Activated gamma-delta T cell treated with Interleukin-2 at 50 U/mL for 16 hours (primary cell): ENCODE measurements at places on chromosomes 2 and 18.

- DNase-seq = no peak
Measured at GRCh38 chr2:62178741-62179271, 17.1 kb upstream of the B3GNT2 start.

- no peak for DNase-seq
Measured at GRCh38 chr2:235669983-235670962, 176.4 kb downstream of the AGAP1 start.

- DNase-seq = peak; percentile 79
Measured at GRCh38 chr2:218898109-218898878, 17.6 kb downstream of the WNT10A start.

DNA sequence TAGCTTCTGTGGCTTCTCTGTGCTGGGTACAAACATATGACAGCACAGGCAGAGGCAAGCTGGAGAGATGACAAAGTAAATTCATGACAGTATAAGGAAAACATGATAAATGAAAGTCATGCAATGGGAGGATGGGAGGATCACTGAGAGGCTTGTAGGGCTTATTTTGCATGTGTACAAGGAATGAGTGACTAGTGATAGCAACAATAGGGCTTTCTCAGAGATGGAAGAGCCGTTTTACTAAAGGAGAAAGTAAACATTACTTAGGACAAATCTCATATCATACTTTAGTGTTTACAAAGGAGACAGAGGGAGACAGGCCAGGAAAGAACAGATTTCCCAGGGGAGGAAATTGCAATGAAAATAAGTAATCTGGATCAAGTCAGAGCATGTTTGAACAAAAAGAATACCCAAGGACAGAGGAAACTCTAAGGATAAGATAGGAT, 82.5 kb upstream of the RBMS1 start:
- DNase-seq = no peak

DNA sequence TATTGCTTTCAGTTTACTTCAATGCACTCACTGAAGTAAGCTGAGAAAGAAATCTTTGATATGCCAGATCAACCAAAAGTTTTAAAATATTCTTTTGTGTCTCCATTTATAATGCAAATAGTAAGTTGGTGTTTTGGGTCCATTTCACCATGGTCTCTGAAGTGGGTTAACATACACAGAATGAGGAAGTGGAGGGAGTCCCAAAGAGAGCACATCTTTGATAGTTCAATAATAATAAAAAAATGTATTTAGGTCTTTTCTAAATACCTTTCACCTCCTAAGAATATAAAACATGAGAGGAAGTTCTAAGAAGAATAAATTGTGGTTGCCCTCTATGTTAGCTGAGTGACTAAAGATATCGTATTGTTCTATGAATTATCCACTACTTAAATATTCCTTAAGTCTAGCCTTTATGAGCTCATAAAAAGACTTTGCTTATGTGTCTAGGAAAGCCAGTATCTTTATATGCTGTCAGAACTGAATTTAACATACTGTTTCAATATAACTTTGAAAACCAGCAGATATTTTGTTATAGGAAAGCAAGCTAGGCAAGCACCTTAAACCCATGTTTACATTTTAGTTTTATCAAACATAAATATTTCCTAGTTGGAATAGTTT, 148.7 kb upstream of the ZEB2 start:
- DNase-seq = no peak

DNA sequence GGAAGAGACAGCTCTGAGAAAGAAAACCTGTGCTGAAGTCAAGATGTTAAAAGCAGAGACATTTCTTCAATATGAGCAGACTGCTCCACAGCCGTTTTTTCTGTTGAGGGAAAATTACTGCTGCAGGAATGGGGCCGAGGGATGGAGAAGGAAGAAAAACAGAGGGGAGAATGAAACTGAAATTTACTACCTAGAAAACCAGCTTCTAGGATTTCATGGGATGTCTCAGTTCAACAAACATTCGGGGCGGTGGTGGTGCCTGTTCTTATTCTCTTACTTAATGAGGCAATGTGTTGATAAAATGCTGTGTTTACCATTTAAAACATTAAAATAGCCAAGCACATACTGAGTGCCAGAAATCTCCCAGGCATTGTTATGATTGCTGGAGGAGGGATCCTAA, 557.1 kb upstream of the MEX3C start:
- no peak for DNase-seq

- DNase-seq = no peak
Measured at GRCh38 chr18:58507880-58508279, 121.0 kb downstream of the ALPK2 start.

- no peak for DNase-seq
Measured at GRCh38 chr18:70182548-70182947, 22.9 kb downstream of the RTTN start.
